ENCODE measurements at places on chromosomes 1 and 21.

DNA sequence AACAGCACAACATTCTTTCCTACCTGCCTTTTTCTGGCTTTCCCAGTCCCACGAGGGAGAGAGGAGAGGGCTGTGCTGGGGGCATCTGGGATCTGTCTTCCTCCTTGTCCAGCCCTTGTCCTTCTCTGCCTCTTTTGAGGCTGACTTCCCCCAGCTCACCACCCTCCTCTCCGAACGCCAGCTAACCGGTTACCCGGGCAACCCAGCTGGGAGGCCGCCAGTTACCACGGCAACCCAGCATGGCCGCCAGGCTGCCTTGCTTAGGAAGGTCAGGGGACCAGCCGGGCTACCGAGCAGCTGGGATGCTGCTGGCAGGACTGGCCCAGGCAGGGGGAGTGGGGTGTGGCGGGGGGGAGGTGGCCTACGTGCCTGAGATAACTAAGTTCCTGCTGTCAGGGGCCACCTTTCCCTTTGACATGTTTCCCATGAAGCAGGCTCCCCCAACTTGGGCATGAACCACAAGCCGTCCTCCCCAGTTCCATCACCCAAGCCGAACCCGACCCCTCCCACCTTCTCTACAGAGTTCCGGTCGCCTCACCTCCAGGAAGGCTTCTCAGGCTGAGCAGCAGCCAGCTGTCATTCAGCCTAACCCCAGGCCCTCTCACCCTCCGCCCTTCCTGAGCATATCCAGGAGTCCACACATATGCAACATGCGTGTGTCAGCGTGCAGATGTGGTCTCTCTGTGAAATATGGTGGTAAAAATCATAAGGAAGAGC, 8.7 kb downstream of the PLEKHA6 start:
- DNase-seq, result no peak

DNA sequence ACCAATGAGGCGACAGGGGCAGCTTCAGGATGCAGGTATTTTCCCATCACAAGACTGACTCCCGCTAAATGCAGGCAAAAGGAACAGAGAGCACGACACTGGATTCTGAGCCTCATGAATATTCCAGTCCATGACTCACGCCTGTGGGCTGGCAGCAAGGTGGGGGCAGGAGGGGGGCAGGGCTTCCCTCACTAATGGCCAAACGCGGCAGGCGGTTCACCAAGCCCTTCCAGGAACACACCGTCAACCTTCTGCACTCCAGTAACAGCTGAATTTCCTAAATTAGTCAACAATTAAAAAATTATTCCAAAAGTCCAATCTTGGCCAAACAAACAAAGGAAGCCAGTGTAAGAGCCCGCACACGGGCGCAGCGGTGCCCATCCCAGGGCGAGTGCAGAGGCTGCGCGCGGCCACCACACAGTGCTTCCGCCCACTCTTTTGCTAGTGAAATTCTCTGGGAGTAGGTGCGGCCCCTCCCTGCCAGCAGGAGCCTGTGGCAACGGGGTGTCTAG, 12.5 kb upstream of the GPR153 start:
- no peak for DNase-seq

- DNase-seq, result no peak
Measured at GRCh38 chr1:60245324-60245723, 171.8 kb upstream of the C1orf87 start.

DNA sequence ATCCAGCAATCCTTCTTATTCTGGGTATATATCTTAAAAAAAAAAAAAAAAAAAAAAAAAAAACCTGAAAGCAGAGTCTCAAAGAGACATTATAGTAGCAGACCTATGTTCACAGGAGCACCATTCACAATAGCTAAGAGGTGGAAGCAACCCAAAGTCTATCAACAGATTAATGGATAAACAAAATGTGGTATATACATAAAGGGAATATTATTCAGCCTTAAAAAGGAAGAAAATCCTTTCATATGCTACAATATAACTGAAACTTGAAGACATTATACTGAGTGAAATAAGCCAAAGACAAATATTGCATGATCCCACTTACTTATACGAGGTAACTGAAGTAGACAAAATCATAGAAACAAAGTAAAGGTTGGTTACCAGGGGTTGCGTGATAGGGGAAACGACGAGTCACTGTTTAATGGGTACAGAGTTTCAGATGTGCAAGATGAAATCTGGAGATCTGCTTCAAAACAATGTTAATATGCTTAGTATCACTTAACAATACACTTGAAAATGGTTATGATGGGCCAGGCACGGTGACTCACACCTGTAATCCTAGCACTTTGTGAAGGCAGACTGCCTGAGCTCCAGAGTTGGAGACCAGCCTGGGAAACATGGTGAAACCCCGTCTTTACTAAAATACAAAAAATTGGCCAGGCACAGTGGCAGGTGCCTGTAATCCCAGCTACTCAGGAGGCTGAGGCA, 29.5 kb downstream of the PIK3R3 start:
- DNase-seq, result no peak

DNA sequence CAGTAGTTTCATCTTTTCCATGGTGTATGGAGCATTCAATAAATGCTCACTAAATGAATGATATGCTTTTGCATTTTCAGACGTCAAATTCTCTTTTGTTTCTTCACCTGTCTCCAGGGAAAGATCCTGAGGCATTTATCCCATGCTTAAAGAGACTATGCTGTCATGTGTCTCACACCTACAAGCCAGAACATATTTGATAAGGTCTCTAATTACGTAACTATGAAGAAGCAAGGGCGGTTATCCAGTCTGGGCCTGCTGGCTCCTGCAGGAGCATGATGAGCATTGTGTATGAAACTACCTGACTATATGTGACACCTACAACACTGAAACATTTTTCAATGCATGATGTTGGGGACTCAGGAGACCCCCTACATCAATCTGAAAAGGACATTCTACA, 51.8 kb downstream of the FBXO42 start:
- DNase-seq, result no peak

DNA sequence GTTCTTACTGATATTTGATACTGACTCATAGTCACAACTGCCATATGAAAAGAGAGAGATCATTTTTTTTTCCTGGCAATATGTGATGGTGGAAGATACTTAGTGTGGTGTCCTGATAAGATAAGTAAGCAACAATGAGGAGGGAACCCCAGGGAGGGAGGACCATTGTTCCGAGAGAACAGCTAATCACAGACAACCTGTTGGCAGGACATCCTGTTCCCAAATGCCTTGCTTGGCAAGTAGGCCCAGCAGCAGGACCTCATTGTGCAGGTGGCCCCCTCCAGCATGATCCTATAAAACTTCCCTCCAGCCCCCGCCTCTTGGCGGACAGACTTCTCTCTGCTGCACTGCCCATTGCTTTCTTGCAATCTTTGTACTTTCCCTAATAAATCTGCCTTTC, 329.4 kb upstream of the CHRM3 start:
- DNase-seq, result no peak

DNA sequence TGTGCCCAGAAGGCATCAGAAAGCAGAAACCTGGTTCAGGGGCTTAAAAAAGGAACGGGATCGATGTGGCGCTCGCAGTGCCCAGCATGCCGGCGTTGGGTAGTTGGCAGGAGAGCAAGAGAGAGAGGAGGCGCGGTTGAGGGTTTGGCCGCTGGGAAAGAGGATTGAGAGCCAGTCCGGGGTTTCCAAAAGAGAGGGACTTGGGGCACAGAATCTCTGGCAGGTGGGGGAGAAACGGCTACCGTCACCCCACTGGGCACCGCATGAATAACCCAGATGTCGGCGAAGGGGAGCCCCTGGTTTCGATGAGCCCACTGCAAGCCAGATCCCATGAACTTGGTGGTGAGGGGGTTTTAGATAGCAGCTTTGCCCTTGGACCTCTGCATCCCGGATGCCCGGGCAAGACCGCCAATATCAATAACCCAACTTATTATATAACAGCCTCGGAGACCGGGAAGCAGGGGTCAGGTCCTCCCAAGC, 60.4 kb upstream of the ACOT11 start:
- DNase-seq, result no peak
